Stimulated activated CD8-positive, alpha-beta memory T cell treated with anti-CD3 and anti-CD28 coated beads, Interleukin-4, amount 100 ng/mL, for 24 hours (primary cell): ENCODE measurements at places on chromosomes 1 and 21.

GRCh38 chr1:56626546-56626945 is 18.6 kb upstream of the PRKAA2 start:
- no peak for DNase-seq

DNA sequence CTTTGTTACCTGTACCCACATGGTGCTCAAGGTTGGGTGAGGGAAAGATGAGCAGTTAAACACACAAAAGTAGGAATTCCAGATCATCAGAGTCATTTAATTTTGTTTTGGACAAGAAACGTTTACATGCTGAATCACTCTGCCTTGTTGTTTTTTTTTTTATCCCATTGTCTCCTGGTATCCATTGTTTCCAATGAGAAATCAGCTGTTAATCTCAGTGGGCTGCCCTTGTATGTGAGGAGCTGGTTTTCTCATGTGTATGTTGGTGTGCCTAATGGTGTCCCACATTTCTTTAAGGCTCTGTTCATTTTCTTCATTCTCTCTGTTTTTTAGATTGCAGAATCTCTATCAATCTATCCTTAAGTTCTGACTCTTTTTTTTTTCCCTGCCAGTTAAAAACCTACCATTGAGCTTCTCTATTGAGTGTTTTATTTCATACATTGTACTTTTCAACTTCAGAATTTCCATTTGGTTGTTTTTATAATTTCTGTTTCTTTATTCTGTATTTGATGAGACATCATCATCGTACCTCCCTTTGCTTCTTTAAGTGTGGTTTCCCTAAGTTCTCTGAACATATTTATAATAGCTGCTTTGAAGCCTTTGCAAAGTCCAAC is 8.8 kb upstream of the OBSCN start:
- DNase-seq: no peak

DNA sequence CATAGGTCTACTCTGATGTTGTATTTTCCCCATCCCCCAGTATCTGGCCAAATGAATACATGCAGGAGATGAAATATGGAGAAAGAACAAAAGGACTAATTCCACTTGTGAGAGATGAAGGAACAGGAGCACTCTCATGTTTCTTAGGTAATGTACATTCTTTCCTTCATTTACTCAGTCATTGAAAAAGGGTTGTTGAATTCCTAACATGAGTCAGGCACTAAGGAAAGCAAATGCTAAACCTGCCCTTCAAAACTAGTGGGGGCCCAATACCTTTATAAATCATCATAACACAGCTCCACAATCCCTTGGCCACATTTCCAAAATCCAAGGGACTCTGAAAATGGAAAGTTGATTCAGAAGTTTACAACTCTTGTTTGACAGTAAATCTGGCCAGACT is 94.3 kb downstream of the DIRAS3 start:
- DNase-seq: no peak

- no peak for DNase-seq
These were observed 4.8 kb upstream of the RPE65 start for GRCh38 chr1:68454534-68454933.

DNA sequence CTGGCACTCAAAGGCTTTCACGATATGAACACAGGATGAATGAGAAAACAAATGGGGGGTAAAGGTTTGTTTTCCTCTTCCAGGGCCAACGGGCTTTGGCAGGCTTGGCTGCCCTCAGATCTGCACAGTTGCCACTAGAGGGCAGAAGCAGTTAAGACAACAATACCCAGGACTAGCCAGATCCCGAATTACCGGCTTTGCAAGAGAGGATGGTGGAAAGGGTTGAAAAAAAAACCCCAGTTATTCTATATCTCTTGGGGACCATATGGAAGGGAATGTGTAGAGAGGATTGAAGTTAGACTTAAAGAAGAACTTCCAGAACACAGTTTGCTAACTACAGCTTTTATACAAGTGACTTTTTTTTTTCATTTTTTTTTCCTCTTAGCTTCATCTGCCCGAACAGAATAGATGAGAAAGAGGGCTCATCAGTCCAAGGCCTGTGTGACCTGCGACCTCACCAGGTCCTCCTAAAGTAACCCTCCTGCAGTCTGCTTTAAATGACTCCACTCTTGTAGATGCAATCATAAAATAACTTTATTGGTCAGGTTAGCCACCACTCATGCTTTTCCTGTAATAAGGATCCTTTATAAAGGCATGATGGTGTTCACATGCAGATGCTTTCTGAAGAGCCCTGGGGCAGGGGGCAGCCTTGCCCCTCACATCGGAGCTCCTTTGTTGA is 10.7 kb downstream of the FMOD start:
- DNase-seq: no peak

DNA sequence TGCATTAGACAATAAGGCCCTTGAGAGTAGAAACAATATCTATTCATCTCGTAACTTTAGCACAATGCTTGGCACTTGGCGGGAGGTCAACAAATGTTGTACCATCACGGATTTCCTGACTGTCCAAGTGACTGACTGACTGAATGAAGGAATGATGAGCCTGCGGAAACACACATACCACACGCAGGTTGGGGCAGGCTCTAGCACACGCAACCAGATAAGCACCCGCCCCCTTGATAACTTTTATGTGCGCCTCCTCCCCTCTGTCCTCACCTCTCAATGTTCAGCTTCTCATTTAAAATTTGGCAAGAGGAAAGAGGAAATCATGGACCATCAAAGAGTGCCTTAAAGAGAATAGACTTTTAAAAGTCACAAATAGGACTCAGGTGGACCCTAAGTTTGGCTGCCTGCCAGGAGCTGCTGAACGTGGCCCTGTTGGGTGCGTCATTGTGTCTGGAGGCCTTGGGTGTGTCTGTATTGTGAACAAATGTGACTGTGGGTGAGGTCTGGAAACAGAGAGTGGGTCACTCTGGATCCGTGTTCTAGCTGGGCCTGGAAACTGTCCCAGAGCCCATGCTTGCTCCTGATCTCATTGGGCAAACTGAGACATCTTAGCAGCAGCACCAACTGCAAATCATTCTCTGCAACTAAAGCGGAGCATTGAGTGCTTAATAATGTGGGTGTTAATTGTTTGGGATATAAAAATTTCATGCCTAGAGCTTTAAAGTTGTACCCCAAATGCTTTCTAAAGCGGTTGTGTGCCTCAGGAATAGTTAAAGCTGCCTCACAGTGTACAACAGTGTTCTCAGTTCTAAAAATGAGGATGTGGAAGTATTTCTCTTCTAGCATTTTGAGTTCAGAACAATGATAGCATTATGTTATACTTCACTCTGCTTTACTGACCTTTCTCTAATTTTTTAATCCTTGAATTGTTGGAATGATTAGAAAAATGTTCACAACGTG is 47.6 kb upstream of the ABCG1 start:
- DNase-seq: no peak

GRCh38 chr1:30799233-30799511 is 41.6 kb upstream of the LAPTM5 start:
- no peak for DNase-seq
